ENCODE measurements at places on chromosomes 12 and 14. TPM values are rescaled to one million over a fixed set of nuclear protein-coding genes. Genes with fewer than 3 reads are reported as not detected.
A peak's percentile ranks its signal among the peaks of the same experiment; 100 is the strongest.

REC8 gene
- 38.9 TPM for polyA plus RNA-seq

PROX2 gene
- 0.08 TPM for polyA plus RNA-seq

GDF3 gene
- polyA plus RNA-seq = 1.8 TPM

CLEC6A gene
- not detected for polyA plus RNA-seq

KRT72 gene
- polyA plus RNA-seq = 2.7 TPM

SLC17A8 gene
- polyA plus RNA-seq = 0.09 TPM

LRP6 gene
- 10.4 TPM for polyA plus RNA-seq

- no peak for DNase-seq
Measured at GRCh38 chr12:7068240-7068993, 7.9 kb downstream of the C1S start.

DNA sequence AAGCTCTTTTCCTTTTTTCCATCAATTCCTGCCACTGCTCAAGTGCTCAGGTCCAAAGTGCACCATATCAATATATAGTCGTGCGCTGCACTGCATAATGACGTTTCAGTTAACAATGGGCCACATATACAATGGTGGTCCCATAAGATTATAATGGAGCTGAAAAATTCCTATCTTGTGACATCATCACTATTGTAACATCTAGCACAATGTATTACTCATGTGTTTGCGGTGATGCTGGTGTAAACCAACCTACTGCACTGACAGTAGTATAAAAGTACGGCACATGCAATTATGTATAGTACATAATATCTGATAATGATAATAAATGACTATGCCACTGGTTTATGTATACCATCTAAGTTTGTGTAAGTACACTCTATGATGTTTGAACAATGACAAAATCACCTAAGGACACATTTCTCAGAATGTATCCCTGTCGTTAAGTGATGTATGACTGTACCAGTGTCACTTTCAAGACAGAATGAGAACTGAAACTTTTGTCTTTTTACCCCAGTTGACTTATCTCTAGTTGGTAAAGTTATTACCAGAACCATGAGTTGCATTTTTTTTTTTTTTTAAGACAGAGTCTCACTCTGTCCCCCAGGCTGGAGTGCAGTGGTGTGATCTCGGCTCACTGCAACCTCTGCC, 53.7 kb upstream of the INSM2 start:
- DNase-seq = no peak

GRCh38 chr14:104263675-104264358, 125.4 kb downstream of the KIF26A start:
- DNase-seq = no peak

- DNase-seq = no peak
Measured at GRCh38 chr14:81681541-81681940, 147.9 kb upstream of the SEL1L start.

DNA sequence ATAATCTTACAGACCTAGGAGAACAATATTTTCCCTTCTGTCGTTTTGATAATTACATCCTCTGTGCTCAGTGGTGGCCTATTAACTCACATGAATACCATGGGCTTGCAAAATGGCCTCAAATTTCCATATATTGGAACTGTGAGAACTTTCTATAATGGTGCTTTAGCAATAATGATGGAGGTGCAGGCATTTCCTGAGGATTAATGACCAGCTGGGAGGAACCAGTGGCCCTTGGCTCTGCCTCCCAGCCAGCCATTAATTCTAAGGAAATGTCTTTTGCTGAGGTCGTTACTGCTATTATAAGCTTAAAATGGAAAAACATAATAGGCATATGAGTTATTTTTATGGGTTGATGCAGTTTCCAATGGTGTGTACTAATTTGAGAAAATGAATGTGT, 33.6 kb downstream of the HMGA2 start:
- no peak for DNase-seq

GRCh38 chr14:69117020-69117767, 35.7 kb downstream of the DCAF5 start:
- DNase-seq = no peak

GRCh38 chr14:30356438-30357202, 202.3 kb upstream of the G2E3 start:
- DNase-seq = no peak

DNA sequence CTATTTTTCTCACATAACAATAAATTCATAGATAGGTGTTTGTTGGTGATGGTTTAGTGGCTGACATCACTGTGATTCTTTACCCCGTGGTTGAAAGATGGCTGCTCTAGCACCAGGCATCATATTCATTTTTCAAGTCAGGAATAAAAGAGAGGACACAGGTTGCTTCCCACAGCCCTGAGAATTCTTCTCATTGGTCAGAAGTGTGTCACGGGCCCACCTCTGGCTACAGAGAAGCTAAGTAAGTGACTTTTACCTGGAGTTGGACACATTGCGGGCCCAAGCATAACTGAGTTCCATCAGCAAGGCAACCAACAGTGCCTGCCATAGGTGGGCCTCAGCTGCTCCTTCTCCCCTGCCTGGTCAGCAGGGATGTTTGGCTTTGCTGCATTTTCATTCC, 27.6 kb upstream of the FGF23 start:
- no peak for DNase-seq

DNA sequence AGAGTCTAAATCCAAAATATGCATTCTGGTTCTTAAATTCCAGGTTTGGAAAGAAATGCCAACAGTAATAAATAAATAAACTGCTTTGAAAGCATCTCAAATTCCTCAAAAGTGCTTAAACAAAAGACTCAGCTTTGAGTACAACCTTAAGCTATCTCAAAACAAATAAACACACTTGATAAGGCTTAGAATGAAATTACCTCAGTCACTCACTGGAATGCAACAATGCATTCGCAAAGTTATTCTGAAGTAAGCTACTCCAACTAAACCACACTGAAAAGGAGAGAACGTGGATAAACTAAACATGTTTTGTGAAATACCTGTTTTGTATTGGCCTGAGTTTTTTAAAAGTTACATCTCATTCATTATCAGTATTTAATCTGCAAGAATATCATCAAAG, 1.2 kb downstream of the SPTSSA start:
- DNase-seq = no peak

- DNase-seq = no peak
Measured at GRCh38 chr14:60773558-60773957, 39.0 kb downstream of the MNAT1 start.

DNA sequence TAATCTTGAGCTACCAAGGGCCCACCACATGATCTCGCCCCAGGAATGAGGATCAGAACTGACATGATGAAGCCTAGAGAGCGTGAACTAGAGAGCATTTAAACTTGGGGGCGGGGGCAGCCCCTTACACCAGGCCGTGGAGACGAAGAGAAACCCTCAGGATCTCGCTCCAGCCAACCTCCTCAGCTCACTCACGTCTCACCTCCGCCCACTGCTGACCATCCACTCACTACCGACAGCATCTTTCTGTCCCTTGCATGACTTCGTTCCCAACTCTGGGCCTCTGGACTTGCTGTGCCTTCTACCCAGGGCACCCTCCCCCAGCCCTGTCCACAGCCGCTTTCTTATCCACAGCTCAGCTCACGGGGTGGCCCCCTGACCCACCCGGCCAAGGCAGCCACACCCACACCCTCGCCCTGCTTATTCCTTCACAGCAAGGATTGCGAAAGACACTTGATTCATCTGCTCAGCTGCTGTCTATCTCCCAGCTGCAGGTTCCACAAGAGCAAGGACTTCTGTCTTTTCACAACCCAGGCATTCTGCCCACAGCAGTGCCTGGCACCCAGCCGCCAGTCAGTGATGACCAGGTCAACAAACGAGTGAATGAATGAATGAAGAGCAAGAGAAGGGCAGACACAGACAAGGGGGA, 6.4 kb downstream of the STX2 start:
- peak; percentile 80 for DNase-seq

DNA sequence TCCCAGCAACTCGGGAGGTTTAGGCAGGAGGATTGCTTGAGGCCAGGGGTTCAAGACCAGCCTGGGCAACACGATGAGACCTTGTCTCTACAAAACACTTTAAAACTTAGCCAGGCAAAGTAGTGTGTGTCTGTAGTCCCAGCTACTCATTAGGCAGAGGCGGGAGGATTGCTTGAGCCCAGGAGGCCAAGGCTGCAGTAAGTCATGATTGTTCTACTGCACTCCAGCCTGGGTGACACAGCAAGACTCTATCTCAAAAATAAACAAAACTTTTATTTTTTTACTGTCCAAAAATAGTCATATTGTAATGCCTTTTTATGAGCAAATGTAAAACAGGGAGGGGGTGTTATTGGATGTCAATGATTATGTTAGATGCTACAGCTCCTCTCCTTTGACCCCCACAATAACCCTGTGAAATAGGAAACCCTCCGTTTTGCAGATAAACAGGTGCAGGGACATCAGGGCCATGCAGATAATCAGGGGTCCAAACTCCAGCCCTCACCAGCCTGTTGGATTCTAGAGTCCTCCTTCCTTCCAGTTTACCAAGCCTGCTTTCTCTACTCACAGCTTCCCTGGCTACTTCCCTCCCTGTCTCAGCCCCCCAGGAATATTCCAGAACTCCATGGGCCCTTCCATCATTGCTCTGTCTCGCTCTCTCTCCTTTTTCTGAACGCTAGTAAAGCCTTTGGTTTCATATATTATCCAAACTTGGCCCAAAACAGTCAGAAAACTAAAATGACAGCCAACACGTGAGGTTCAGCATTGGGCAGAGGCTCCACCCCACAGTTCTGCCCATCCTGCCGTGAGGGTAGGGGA, 5.9 kb upstream of the FBLN5 start:
- peak; percentile 35 for DNase-seq

- no peak for DNase-seq
Measured at GRCh38 chr14:76756371-76756750, 4.9 kb upstream of the VASH1 start.

GRCh38 chr12:113222730-113223531, 1.7 kb downstream of the TPCN1 start:
- DNase-seq = peak; percentile 89

DNA sequence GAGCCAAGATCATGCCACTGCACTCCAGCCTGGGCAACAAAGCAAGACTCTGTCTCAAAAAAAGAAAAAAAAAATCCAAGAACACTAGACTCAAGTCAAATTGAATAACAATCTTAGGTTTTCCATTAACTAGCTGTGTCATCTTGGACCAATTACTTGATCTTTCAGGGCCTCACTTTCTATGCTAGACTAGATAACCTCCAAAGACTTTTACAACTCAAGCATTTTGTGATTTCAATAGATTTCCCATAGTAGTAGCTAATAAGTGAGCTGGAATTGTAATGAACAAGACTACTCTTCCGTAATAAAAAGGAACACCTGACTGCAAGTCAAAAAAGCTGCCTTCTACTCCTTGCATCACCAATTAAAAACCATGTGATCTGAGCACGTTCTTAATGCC, 127.0 kb upstream of the SSTR1 start:
- no peak for DNase-seq

DNA sequence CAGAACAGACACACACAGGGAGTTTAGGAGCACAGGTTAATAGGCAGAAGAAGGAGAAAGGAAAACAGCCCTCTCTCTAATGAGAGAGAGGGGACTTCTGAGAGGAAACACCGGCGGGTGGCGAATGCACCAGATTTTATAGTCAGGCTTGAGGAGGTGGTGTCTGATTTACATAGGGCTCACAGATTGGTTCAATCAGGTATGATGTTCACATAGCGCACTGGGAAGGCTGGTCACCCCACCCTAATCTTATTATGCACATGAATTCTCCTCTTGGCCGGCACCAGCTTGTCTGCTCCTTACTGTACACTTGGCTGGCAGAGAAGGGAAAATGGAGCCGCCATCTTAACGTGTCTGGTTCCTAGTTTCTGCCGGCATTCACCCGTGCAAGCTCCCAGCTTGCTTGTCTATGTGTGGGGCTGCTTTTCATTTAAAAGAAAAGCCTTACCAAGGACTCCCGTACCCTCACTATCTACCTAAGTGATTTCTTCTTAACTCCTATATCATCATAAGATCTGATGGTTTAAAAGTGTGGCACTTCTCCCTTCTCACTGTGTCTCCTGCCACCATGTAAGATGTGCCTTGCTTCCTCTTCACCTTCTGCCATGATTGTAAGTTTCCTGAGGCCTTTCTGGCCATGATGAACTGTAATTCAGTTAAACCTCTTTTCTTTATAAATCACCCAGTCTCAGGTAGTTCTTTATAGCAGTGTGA, 15.1 kb downstream of the BCAT1 start:
- DNase-seq = no peak

GRCh38 chr12:108649669-108650068, 16.0 kb upstream of the SELPLG start:
- no peak for DNase-seq

DNA sequence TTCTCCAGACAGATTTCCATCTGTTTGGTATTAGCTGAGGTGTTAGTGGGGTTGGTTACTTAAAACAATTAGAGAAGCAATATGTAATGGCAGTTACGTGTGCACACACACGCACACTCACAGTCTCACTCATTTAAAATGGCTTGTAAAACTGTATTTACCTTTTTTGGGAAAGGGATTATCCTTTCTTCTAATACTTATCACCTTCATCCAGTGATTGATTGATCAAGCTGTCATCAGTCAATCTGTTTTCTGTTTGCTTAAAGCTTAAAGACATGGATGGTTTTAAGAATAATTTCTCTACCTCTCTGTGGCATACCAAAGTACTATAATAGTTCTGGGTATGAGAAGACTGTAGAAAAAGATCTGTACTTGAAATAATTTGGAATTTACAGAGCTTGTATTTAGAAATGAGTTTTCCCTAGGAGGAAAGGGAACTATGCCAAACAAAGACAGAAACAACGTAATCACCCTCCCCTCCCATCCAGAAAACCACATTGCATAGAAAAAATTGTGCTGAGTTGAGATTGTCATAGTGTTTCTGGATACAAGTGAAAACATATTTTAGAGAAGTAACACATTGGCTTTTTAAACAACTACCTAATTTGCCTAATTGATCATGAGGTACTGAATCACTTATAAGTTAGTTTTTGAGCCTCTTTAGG, 455.8 kb downstream of the PCNX1 start:
- no peak for DNase-seq

DNA sequence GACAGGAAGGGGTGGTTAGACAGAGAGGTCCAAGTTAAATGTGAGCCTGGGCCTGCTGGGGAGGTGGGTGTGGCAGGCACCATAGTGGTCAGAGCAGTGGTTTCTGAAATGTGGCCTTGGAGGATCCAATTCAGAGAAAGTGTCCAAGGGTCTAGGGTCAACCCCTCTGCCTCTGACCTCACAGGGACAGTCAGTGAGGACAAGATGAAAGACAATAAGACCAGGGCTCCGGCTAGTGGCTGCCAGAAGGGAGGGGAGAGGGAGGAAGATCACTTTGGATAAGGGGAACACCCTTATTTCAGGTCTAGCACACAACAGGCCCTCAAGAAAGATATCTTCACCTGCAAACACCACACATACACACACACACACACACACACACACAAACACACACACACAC, 335.1 kb downstream of the MED13L start:
- no peak for DNase-seq

- DNase-seq = no peak
Measured at GRCh38 chr14:91554535-91555332, 44.6 kb upstream of the PPP4R3A start.

GRCh38 chr14:52399921-52400595, 85.9 kb downstream of the PTGER2 start:
- DNase-seq = no peak
